ENCODE measurements at places on chromosomes 2 and 18.

DNA sequence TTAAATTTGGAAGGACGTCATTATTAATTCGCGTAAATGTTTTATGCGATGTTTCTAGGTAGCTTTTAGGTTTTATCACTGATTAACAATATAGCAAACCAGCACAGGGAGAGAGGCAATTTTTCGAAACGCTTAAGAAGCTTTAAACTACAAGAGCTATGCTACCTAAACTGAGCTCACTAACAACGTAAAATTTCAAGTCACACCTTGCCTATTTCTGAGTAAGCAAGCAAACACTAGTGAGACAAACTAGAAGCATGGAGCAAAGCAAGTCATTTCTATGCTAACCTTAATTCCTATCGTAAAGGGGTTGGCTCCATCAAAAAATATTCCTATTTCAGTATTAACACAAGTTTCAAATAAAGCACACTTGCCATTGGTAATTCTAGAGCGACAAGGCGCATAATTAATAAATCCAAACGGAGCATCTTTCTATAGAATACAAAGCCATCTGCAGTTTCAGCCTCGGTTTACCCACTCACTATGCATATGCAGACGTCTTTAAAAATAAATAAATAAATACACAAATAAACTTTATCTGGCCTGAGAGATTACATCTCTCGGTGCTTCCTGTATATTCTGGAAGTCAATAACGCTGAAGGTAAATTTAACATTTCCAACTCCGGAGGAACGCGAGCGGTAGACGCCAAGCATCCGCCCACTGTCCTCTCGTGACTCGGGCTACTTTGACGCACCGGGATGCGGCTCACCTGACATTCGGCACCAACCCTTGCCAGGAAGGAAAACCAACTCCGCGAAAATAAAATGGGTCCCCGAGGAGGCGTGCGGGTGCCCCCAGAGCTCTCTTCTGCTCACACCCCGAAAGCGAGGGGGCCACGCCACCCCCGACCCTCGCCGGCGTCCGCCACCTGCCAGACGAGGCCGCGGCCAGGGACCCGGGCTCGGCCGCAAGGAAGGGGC is 947 bp downstream of the ITSN2 start:
- peak; percentile 40 for DNase-seq

DNA sequence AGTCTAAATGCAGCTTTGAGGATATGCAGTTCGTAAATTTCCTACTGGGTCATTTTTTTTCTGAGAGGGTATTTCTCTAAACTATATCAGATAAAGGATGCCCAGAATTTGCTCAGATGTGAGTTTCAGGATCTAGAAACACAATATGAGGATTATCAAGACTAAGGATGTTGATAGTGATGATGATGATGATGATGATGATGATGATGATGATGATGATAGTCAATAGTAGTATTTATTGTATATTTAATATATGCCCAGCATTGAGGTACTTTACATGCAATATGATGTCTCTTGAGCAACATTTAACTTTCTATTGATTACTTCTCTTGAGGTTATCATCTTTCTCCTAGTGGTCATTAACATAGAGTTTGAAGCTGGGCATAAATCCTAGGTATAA is 222.1 kb upstream of the NRP2 start:
- DNase-seq, result no peak

GRCh38 chr2:83970217-83970929 is 488.7 kb downstream of the SUCLG1 start:
- DNase-seq, result no peak

GRCh38 chr2:170843656-170844055 is 27.0 kb downstream of the GAD1 start:
- DNase-seq, result peak; percentile 71

DNA sequence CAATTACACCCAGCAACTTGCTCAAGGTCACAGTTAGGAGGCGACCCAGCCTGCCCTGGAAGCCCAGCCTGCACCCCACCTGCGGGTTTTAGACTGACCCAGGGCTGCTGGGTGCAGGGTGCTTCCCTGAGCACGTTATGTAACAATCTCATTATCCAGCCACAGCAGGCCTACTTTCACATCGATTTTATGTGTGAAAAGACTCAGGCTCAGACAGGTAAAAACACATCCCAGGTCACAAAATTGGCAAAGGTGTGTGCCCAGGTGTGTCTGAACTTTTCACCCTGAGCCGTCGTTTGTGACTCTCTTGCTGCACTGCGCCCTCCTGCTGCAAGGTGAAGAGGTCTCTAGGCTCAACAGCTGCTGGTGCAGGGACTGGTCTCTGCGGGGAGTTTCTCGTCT is 668.2 kb upstream of the HS6ST1 start:
- DNase-seq, result no peak

DNA sequence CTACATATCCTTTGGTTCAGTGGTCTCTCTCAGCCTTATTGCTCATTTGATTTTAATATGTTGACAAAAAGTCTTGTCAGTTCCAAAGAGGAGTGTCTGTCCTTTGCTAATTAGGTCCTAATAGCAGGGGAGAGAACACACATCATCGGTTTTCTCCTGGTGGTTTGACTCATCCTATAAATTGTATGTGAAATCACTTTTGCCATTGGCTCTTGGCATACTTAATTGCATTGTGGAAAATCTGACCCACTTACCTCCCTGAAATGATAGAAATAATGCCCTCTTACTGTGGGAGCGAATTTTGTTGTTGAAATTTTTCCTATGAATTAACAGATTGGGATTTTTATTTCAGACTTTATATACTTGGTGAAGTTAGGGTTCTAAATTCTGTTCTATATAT is 58.3 kb downstream of the MTCL1 start:
- no peak for DNase-seq

DNA sequence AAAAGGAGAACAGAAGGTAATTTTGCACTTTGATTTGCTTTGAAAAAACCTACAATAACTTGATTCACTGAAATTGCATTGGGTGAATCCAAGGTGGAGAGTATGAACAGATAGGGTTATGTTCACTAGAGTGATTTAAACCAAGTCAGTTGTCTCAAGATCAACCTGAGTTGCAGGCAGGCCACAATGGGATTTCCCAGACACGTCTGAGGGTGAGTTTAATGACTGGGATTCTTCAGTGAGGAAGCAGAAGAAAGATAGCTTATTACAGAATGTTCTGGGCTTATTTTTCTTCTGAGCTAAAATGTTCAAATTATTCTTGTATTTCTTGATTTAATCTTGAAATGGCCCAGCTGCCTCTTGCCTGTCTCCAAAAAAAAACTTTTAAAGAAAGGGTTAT is 20.1 kb downstream of the COL4A4 start:
- DNase-seq, result no peak

- no peak for DNase-seq
Observed at GRCh38 chr2:217178341-217178740, 318.5 kb upstream of the TNP1 start.

DNA sequence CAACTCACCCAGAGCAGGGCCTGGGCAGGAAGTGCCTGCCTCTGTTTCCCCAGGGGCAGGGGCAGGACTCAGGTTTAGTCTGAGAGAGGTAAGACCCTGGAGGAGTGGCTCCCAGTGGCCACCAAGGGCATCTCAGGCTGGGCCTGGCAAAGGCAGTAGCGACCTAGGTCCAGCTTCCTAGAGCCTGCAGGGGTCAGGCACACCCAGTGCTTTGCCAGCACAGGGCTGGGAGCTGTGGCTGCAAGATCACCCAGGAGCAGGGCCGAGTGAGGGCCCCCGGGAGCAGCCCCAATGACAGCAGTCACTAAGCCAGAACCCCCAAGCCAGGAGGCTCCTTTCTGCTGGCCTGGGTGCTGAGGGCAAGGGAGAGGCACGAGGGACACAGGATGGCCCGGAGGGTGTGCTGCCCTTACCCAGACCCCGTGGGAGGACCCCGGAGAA is 8.8 kb upstream of the DUSP2 start:
- no peak for DNase-seq

DNA sequence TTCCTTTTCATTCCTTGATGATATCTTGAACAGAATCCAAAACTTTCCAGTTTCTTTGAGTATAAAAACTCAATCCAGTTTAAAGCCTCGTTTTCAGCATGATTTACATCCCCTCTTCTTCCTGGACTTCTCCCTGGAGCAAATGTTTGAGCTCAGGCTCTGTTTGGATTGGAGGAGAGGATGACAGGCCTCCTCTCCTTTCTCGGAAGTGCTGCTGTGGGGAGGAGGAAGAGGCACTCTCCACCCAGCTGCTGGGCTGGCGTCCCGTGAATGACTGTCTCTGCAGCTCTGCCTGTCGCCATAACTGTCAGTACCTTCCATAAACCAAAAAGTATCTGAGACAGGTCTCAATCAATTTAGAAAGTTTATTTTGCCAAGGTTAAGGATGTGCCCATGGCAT is 238.2 kb upstream of the AGAP1 start:
- DNase-seq, result no peak

DNA sequence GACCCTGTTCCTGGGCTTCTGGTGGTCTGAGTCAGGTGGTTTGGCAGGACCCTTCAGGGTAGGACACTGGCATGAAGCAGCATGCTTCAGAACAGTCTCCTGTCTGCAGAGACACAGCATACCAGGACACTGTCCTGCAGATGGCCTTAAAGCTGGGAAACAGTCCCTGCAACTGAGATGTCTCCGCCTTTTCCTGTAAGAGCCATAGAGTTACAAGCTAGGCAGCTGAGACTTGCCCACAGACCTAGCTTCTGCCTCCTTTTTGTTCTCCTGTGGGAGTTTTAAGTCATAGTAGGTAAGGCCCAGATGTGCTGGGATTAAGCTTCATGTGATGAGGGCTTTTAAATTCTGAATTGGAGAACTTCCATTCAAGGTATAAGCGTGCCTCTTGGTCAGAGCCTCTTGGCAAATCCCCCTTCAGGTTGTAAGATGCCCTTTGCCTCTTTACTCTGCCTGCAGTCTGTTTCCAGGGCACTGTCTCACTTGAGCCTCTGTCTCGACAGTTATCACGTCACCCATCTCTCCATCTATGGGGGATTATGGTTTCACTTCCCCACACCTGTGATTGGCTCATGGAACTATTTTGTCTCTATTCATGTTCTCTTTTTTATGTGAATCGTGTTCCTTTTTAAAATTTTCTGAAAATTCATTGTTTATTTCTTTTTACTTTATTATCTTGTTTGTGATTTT is 51.8 kb downstream of the COA5 start:
- DNase-seq, result peak; percentile 22

DNA sequence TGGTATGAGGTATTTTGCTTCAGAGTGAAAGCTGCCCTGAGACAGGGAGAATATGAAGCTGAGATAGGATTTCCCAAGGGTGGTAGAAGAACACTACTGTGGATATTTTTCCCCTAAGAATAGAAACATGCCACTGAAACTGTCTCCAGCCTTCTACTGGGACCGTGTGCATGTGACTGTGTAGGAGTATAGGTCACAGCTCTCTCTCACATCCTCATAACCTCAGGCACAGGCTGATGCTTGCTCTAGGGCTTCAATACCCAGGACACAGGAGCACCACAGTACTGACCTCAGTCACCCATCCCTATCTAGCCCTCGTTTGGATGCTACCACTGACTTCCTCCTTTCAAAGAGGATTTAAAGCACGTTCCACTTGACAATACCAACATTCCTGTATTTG is 67.2 kb downstream of the REV1 start:
- no peak for DNase-seq

DNA sequence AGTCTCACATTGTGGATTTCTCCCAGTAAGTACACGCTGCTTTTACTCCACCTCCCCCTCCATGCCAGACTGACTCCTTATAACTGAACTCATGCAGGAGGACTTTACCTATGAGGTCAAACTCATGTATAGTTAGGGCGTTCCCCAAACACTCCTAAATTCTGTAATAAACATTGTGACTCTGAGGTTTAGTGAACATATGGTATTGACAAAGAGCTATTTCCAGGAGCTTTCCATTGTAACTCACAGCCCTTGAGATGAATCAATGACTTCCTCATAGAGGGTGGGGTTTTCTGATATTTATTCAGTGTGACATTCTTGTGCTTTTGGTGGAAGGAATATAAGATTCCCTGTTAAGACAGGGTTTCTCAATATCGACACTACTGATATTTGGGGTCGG is 337.4 kb upstream of the SLC14A2 start:
- DNase-seq, result no peak

DNA sequence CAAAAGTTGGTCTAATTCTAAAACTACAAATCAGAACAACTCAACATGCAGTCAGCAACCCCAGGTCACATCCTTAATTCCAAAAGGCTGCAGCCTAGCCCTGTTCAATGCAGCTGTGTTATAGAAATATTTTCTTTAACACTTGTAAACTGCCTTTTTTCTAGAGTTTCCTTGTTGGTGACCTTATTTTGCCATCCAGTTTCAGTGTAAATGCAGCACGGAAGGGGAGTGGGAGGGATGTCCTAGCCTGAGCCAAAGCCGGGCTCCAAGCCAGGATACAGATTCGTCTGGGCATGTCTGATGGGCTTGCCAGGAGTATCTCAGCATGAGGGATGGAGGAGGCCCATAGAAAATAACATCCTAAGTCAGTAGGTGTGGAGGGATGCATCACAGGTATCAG is 17.7 kb upstream of the SP3 start:
- no peak for DNase-seq

DNA sequence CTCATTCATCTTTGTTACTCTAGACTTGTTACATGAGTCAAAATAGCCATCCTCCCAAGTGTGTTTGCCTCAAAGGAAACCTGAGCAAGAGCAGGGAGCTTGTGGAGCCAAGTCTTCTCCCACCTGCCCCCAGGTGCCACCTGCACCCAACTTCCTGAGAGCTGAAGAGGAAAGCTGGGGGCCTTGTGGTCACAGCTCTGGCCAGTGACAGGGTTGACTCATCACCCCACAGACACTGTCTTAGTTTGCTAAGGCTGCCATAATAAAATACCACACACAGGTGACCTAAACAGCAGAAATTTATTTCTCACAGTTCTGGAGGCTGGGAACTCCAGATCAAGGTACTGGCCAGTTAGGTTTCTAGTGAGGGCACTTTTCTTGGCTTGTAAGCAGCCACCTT is 99.6 kb downstream of the TPGS2 start:
- DNase-seq, result no peak

DNA sequence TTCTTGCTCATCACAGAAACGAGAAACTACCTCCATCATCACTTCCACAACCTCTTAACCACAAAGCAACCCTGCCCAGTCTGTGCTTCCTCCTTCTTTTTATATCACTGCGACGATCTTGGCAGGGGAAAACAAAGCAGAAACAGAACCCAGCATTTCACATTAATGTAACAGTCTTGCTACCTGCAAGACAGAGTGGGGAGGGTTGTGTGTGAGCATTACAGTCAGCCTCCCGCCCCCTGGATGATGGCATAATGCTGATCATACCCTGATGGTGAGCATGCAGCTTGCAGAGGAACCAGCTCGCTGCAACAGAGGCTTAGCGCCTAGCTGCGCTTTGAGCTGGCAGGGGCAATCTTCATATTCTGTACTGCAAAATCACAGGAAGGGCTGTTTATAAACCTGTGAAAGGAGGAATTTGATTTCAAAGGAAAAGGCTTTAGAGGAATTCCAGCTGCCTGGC is 376.1 kb downstream of the IRS1 start:
- peak; percentile 87 for DNase-seq

DNA sequence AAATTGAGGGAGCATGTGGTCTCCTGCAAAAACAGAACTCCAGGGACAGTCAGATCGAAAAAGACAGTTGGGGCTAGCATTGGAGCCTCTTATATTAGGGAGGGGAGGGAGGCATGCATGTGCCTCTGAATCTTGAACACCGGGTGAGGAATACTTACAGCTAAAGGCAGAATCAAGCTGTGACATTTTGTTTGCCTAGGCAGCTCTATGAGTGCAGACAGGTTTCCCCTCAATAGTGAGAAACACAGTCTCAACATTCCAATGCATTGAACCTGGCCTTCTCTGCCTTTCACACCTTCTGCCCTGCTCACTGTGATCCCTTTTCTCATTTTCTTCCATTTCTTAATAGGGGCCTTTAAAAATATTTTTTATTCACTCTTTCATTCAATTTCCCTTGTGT is 140.4 kb downstream of the THSD7B start:
- no peak for DNase-seq
